ENCODE measurements at places on chromosomes 5 and 9.

GRCh38 chr9:114339130-114339908 is 9.7 kb downstream of the ORM2 start:
- peak; percentile 44 for DNase-seq

DNA sequence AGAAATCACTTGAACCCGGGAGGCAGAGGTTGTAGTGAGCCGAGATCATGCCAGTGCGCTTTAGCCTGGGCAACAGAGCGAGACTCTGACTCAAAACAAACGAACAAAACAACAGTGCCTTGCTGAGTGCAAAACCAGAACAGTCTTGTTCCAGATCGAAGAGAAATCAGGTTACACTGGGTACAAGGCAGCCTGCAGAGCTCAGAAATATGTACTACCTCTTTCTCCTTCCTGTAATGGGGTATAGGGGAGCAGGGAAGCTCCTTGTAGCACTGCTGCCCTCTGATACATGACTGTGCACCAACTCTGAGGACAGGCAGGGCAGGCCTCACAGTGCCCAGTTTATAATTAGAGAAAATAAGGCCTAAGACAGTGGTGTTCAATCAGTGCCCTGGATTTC is 24.7 kb downstream of the TBC1D2 start:
- DNase-seq = no peak

DNA sequence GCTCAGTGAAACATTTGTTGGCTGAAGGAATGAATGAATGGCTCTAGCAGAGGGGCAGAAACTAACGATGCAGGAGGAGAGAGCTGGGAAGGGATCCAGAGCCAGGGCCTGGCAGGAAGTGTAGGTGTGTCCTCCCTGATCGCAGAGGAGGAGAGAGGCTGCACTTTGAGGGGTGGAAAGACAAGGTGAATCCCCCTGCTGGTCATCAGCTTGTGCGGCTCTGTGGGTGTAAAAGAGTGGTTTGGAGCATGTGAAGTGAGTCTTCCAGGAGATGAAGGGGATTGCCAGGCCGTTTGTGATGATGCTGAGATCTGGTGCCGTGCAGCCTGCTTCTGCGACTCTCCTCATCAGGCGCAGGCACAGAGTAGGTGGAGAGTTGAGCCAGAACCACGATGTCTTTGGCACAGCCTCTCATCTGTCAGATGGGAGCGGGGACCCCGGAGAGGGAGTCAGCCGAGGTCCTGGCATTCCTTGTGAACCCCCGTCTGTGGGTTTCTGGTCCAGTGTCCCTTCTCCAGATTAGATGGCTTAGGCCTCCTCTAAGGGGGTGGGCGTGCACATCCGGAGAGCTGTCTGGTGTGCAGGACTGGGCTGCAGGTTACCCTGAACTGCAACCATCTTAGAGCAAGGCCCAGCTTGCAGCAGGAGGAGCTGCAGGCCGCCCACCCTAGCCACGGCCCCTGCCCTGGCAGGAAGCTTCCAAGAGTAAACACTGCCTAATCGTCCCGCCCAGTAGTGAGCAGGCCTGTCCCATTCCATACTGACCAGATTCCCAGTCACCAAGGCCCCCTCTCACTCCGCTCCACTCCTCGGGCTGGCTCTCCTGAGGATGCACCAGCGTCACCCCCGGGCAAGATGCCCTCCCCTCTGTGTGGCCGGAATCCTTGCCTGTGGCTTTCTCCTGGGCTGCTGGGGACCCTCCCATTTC is at the start of gene ADAMTS13:
ADAMTS13 (plus strand) TSS at position 753 of the 928 bp plus-strand sequence; CDS start at position 830, 77 bp downstream.
- peak; percentile 60 for DNase-seq

GRCh38 chr5:7717691-7718090 is 133.2 kb downstream of the CFAP90 start:
- no peak for DNase-seq

DNA sequence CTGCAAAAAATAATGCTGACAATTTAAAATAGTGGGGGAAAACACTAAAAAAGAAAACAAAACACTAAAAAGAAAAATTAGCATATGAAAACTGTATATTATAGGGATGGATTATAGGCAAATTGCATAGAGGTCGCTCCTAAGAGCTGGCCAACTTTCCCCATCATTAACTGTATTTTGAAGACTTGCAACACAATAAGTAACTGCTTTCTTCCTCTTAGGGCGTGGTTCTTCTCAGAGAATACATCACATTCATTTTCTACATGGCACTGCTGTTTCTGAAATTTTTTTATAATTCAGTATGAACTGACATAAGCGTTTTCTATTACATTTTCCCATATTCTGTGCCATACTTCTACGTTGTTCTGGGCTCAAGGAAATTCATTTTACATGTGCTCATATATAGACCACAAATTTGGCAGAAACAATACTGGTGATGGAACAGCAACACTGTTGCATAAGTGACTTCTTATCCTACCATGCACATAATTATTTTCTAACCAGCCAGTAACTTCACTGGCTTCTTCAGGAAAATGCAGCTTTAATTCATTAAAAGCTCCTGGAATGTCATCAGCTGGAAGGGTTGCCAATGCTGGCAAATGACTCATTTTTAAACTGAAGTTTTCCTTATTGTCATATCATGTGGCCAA is 171.2 kb upstream of the DMAC1 start:
- DNase-seq = no peak

GRCh38 chr5:502325-503079 is 21.7 kb downstream of the SLC9A3 start:
- no peak for DNase-seq

- DNase-seq = no peak
Observed at GRCh38 chr5:123438244-123438643, 15.0 kb upstream of the CEP120 start.

DNA sequence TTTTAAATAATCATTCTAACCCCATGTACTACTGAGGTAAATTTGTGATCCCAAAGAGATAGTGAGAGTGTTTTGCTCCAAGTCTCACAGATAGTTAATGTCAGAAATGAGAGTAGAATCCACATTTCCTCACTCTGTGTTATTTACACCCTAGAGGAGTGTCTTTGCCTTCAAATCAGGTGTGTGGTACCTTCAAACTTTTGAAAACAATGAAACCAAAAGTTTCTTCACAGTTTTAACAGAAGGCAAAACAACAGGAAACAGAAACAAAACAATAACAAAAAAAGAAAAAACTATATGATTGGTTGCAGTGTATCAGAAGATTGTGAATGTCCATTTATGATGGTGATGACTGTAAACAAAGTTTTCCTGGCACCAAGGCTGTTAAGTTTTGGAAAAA is 85.9 kb downstream of the ERBIN start:
- no peak for DNase-seq

- DNase-seq = peak; percentile 36
Observed at GRCh38 chr5:140251527-140251973, 51.4 kb downstream of the PFDN1 start.

GRCh38 chr5:14342306-14342705 is 199.2 kb downstream of the TRIO start:
- DNase-seq = no peak

- no peak for DNase-seq
Observed at GRCh38 chr5:177361418-177362291, 3.9 kb downstream of the RGS14 start.

DNA sequence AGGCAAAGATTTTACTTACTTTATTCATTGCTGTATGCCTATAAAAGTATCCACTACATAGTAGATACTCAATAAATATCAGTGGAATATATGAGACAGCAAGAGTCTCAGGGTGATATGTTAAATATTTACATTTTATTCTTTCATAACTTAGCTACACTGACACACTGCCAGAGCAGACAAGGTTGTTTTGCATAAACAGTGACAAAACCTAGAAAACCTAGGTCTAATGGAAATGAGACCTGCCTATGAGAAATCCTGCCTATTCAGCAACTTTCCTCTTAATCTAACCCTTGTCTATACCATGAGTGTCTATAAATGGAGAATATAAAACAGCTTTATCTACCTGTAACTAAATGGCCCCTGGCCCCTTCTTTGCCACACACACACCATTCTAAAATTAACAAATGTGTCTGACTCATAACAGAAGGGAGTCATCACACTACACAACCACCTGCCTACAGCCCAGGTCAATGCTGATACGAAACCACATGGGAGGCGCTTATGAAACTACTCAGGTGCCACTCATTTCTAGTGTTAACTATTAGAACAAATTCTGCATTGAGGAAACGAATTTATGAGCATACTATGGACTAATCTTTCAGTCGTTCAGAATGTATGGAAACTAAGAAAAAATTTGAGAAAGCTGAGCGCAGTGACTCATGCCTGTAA is 60.3 kb downstream of the UBAP2 start:
- no peak for DNase-seq

DNA sequence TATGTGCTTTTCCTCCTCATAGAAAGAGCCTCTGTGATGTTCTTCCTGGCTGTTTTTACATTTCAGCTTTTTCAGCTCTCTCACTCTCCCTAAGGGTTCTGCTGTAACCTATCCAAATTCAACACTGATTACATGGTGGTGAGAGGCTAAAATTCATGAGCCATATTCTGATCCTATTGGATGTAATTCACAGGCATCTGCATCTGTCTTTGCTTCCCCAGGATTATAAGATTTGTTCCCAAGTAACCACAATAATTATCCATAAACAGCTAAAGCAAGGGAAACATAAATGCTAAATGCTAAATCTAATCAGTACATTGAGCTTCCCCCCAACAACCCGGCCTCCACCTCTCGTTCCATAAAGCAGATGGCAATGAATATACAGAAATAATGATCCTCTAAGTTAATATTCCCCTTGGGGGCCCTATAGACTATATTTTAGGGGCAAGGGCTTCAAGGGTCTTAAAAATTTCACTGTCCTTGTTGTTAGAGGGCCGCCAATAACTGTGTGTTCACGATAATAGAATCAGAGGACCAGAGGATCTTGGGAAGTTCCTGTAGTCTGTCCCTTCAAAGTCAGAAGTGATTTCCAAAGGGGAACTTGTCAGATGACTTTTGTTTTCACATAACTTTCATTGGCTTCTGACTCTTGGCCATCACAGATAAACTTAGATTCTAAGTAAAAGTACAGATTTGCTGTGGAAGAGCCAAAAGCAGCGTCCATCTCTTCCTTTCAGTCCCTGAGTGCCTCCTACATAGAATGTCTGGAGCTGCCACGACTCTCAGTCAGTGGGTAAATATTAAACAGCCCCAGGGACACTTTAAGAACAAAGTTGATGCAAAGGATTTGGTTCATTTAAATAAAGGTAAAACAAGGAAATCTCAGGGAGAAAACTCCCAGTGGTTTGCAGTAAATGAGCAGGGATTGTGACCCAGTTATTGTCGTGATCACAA is 125.6 kb downstream of the ALDH1A1 start:
- no peak for DNase-seq

- DNase-seq = no peak
Observed at GRCh38 chr5:57745029-57745428, 262.4 kb upstream of the ACTBL2 start.

DNA sequence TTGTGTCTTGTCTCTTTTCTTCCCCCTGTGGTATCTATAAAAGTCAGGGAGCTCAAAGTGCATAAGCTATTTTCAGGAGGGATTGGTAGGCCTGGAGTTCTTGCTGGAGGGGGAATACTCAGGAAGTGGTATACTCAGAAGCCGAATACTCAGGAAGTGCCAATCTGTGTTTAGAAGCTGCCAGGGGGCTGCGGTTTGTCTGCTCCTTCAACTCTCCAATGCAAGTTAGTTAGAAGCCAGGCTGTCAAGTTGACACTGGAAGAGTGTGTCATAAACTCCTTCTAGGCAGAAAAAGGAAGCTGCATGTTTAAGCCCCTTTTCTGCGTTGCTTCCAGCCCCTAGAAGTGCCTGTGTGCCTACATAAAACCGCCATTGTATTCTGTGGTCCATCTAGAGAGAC is 366.5 kb downstream of the TAF11L14 start:
- DNase-seq = no peak

GRCh38 chr9:86708918-86709835 is 238.1 kb downstream of the GAS1 start:
- no peak for DNase-seq

GRCh38 chr9:114086009-114086408 is 7.9 kb upstream of the AMBP start:
- no peak for DNase-seq

DNA sequence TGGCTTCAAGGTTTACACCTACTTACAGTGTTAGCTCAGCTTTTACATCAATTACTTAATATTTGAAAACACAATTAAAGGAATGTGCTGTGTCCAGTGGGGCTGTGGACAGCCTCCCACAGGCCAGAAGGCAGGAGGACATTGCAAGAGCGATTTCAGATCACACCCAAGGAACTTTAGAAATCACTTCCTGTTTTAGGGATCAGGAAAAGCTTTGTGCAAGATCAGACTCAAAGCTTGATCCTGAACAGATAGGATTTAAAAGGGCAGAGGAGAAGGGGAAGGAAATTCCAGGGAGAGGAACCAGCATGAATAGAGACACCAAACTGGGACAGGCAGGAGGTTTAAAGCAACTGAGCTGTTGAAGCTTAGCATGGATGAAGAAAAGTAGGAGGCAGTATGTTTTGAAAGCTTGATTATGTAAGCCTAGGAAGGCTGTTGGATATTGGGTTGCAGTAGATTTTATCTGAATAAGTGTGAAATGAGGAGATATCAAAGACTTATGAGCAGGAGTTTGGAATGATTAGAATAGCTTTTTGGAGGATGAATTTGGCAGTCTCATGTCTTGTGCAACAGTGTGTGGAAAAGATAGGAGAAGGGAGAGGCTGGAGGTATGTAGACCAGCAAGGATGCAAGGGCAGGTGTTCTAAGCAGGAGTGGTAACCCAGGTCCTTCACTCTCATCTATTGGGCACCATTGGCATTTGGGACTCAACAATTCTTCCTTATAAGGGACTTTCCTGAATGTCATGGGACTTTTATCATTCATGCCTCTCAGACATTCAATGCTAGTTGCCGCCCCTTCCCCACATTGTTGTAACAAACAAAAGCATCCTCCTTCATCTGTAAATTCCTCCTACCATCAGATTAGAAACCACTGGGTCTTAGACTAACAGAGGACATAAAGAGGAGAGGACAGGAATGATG is 123.5 kb downstream of the TARS1 start:
- no peak for DNase-seq

DNA sequence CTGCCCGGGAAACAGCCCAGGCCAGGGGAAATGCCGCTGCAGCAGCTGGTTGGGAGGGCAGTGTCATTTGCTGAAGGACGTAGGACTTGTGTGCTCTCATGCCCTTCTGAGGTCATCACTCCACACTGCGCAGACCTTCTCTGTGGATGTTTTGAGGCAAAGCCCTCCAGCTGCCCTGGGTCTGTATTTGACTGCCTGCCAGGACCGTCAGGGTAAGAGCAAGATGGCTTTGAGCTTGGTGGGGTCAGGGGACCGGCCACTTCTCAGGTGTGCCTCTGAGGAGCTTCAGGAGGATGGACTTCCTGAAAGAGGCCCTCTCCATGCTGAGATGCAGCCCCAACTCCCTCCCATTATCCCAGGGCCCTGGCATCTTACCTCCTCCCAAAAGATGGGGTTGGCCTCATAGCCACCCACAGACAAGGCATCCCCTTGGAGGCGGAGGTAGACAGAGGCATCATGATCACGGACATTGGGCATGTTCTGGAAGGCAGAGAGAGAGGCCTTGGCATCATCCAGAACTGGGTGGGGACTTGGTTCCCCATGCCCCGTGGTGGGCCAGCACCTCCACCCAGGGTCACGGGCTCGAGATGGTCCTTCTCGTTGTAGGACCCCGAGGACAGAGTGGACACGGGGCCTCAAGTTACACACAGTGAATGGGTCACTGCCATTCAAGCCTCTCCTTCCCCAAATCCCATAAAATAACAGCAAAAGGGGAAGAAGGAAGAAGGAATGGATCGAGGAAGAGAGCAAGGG is 19.4 kb downstream of the SARDH start:
- no peak for DNase-seq

Measured in A549 (cell line).